ENCODE measurements at places on chromosomes 13 and 19.

DNA sequence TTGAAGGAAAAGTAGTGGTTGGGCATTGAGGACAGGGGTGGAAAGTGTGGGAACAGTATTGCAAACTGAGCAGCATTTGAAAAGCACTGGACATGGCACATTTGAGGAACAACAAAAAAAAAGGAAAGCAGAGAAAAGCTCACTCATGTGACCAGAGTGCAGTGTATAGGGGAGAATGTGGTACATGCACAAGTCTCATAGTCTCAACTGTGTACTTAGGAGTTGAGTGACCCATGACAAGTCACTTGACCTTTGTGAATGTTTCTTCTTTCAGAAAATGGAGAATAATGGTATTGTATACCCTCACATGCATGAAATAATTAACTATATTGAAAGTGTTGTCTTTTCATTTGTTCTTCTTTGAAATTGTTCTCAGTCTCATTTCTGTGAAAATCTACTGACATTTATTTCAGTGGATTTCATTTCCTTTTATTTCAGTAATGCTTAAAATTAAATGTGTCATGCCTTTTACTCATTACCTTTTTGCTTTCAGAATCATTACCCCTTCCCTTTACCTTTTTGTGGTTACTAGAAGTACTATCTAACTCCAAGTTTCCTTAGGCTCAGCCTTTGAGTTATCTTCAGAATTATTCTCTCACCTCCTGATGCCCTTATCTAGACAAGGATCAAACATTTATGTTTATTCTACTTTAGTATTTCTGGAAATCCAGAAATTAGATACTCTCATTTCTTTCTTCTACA, 79.1 kb upstream of the MLNR start:
- no peak for DNase-seq

- DNase-seq = no peak
Measured at GRCh38 chr19:585551-586110, 4.0 kb upstream of the HCN2 start.

DNA sequence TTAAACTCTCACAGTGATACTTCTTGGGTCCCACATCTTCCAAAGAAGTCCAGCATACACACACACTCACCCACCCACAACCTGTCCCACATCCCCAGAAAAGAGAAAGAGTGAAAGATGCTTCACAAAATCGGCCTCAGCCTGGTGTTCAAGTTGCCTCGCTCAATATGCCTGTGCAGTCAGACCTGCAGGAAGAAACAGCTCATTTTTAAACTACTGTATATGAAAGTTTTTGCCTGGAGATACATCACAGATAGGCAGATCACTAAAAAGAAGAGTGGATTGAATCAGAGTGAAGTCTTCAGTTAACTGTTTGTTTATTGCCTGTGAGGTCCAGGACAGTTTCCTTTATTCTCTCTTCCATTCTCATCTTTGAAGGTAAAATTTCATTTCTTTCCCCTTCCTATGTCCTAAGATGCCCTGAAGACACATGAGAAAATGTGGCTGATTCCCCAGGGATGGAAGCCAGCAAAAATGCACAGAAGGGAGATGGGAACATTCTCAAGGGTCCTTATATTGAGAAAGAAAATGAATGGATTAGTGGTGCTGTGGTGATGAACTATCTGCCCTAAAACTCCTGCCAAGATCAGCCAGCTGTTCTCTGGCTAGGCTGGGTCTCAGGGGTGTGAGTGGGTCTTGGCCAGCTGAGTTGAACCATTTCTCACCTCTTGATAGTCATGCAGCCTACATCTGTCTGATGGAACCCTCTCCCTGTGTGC, 259.0 kb downstream of the ITGBL1 start:
- no peak for DNase-seq

DNA sequence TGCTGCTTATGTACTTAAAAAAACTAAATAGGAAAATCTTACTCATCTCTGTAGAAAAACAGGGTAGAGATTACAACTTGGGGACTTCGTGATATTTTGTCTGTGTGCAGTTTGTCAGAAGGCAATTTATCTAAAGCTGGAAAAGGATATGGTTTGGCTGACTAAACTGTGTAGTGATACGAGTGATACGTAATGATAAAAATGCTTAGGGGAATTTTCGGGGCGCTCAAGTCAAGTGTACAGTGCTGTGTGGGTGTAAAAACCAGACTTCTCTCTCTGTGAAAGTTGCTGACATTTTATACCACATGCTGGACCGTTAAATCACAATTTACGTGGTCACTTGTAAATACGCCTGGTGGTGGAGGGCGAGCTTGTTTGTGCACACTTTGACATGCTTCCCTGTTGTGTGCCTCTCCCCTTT, 221.7 kb downstream of the KCNRG start:
- DNase-seq = no peak

GRCh38 chr13:111431206-111431605, 110.8 kb downstream of the TEX29 start:
- DNase-seq = no peak

DNA sequence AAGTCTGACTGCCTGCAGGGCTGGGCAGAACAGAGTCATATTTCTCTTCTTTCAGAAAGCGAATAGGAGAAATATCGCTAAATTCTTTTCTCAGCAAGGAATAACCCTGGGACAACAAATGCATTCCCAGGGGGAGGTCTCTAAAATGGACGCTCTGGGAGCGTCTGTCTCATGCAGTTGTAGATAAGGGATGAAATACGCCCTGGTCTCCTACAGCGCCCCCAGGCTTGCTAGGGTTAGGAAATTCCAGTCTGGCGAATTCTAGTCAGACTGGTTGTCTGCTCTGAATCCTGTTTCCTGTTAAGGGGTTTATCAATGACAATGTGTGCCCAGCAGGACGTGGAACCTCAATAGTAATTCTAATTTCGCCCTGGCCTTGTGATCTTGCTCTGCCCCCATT, 1214.1 kb downstream of the DIAPH3 start:
- no peak for DNase-seq

DNA sequence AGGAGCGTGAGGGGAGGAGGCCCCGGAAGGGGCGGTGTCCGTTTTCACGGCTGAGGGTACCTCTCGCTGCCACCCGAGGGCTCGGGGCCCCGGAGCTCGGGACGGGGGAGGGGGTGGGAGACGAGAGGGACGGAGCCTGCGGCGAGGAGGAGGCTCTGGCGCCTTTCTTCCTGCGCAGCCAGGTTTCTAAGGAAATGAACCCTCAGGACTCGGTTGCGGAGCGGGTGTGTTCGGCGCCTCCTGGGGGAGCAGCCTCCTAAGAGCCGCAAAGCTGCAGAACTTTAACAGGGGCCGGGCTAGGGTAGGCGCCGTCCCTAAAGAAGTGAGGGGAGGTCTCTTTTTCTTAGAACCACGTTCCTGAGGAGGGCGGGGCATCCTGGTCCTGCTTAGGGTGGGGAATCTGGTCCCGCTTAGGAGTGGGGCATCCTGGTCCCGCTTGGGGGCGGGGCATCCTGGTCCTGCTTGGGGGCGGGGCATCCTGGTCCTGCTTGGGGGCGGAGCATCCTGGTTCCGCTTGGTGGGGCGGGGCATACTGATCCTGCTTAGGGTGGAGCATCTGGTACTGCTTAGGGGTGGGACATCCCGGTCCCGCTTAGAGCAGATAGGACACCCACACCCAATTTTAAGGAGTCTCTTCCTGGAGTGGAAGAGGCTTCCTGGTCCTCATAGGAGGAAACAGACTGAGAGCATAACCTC, 6.2 kb downstream of the SYT5 start:
- no peak for DNase-seq

GRCh38 chr13:111367340-111367739, 46.9 kb downstream of the TEX29 start:
- no peak for DNase-seq

DNA sequence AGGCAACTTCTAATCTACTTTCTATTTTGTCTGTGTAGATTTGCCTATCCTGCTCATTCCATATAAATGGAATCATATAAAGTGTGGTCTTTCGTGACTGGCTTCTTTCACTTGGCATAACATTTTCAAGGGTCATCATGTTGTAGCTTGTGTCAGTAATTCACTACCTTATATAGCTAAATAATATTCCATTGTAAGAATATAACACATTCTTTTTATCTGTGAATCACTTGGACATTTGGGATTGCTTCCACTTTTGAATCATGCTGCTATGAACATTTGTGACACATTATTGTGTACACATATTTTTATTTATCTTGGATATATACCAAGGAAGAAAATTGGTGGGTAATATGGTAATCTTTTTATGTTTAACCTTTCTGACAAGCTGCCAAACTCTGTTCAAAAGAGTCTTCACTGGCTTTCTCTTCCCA, 89.0 kb upstream of the CSNK1A1L start:
- no peak for DNase-seq

GRCh38 chr19:13209484-13210338, 59.5 kb downstream of the IER2 start:
- no peak for DNase-seq

GRCh38 chr13:80599765-80600164, 258.8 kb upstream of the SPRY2 start:
- no peak for DNase-seq

DNA sequence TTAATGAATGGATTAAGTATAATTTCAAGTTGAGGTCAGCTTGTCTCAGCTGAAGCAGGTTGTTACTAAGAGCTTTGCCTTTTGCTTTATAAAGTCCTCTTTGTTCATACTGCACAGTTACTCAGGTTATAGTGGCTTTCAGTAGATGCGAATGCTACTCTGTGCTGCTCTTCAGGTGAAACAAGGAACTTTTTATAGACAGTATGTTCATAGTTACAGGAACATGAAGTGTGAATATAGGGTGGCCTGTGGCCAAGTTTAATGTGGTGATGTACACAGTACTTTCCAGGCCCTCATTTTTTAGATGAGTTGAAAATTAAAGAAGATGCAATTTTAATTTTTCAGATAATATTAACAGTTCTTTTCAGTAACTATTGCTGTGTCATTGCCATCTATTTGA, 20.8 kb downstream of the SUGT1 start:
- DNase-seq = no peak

DNA sequence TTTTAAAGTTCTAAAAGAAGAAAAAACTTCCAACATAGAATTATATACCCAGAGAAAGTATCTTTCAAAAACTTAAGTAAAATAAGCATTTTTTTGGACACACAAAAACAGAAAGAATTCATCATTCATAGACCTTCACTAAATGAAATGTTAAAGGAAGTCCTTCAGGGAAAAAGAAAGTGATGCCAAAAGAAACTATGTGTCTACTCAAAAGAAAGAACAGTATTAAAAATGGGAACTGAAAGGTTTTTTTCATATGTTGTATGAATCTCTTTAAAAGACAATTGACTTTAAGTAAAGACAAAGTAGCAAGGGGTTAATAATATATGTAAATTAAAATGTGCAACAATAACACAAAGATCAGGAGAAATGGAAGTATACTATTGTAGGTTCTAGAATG, 96.5 kb downstream of the DHRS12 start:
- no peak for DNase-seq

DNA sequence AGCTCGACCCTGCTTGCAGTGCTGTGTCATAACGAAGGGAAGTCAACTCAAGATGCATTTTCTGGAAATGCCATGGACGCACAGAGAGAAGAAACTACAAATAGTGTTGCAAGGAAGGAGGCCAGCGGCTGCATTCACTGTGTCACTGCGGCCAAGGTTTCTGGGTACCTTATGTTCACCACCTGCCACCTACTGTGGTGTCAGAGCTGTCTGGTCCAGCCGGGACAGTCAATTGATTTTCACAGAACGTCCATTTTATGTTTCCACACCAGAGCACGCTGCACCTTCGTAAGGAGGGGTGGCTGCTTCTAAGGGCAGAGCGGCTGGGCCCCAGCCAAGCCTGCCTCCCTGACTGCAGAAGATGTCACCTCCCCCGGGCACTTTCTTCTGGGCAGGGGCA, 17.7 kb downstream of the TSHZ3 start:
- DNase-seq = no peak

DNA sequence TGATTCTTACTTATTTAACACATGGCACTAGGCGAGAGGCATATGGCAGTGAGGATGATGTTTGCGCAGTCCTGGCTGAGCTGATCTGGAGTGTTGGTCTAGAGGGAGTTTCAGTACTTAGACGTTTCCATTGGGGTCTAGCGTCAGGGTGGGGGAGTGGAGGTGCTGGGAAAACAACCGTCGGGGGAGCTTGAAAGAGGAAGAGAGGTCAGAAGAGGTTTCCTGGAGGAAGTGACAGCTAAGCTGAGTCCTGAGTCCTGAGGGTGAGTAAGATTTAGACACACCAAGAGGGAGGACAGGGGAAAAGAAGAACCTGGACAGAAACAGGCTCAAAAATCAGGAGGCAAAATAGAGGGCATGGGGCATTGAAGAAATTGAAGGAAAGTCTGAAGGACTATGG, 81.4 kb downstream of the ALOX5AP start:
- no peak for DNase-seq

DNA sequence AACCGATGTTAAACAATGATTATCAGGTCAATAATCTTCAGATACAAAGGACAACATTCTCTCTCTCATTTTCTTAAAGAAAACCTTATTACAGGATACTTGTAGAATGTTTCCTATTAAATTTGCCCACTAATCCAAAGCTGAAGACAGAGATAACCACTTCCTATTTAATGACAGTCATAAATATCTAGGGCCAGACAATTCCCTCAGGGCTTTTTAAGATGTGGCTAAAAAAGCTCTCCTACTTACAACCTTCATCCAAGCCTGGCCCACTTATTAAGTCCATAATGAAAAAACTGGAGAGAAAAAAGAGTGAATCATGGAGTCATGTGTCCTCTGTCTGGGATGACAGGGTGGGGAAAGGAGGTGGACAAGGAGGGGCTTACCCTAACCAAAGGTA, 235.9 kb downstream of the KLF12 start:
- no peak for DNase-seq

- DNase-seq = no peak
Measured at GRCh38 chr13:53159431-53159830, 130.8 kb downstream of the OLFM4 start.

DNA sequence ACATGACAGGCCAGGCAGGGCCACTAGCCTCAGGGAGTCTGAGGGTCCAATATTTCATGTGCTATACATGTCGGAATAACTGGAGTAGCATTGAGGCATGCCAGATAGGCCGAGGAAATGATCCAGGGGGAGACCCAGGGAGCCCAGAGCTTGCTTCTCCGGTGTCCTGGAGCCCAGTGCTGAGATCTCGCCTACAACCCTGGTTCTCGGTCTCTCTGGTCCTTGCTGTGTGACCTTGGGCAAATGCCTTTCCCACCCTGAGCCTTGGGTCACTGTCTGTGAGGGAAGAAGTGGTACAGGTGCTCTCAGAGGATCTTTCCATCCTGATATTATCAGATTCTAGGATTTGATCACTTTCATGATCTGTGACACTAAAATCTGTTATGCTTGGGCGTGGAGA, 11.3 kb downstream of the CBLC start:
- DNase-seq = no peak

DNA sequence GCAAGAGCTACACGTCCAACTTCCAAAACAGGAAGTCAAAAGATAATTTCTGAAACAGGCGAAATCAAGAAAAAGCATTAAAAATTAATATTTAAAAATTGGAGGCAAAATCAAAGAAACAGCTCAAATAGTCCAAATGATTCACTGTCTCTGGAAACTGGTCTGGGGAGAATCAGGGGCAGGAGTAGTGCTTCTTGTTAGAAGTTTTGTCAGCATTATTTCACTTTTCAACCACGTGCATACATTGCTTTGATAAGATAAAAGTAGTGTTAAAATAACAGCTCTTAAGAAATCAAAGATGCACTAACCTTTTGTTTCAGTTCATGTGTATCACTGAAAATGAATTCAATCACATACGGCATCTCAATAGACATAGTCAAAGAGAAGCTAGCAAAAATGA, 53.8 kb downstream of the PARP4 start:
- no peak for DNase-seq

Data from left hindlimb (tissue), 1 donor.